NCI-H2029 treated with DMSO at 0.1 percent for 48 hours (cell line): ENCODE measurements at places on chromosomes 6 and 20.

GRCh38 chr20:7770578-7770977, 169.7 kb downstream of the HAO1 start:
- peak; percentile 65 for DNase-seq

GRCh38 chr6:11380969-11381744, 148.7 kb upstream of the NEDD9 start:
- DNase-seq: no peak

DNA sequence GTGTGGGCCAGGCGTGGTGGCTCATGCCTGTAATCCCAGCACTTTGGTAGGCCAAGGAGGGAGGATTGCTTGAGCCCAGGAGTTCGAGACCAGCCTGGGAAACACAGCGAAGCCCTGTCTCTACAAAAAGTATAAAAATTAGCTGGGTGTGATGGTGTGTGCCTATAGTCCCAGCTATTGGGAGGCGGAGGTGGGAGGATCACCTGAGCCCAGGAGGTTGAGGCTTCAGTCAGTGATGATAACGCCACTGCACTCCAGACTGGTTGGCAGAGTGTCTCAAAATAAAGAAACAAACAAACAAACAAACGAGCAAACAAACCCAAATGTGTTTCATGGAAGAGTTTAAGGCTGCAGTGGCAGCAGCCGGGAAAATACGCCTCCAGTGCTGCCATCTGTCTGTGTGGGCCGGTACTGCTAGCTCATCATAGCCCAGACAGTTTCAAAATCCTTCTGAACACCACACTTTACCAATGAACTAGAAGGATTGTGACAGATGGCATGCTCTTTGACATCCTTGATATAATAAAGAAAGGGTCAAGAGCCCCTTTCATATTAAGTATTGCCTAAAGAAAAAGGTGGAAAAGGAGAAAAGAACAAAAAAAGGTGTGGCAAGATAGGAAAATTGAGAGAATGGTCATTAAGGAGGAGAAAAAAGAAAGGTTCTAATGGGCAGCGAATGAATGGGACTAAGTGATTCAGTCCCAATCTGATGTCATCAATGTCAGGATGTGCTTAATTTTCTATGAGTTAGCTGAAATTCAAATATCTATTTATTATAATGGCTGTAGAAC, 298.6 kb downstream of the SYNE1 start:
- no peak for DNase-seq

GRCh38 chr6:25058941-25059340, 123.2 kb upstream of the RIPOR2 start:
- no peak for DNase-seq

- DNase-seq: no peak
Observed at GRCh38 chr20:37657924-37658804, 35.7 kb upstream of the CTNNBL1 start.

DNA sequence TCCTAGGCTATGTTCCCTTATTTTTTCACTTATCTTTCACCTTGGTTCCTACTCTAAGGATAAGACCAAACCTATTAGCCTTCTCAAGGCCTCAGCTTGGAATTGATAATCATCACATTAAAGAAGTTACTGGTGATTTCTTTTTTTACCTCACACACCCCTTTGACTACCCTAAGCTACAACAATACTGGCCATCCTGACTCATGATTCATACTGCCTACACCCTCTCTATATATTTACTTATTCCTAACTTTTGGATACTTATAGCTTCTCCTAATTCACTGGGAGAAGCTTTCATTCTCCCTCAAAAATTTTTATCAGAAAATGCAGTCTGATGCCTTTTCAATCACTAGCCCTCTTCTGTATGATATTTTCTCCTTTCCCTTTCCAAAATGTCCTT, 256.1 kb downstream of the TBX18 start:
- DNase-seq: no peak

GRCh38 chr20:50118203-50118602, 5.3 kb upstream of the UBE2V1 start:
- no peak for DNase-seq

DNA sequence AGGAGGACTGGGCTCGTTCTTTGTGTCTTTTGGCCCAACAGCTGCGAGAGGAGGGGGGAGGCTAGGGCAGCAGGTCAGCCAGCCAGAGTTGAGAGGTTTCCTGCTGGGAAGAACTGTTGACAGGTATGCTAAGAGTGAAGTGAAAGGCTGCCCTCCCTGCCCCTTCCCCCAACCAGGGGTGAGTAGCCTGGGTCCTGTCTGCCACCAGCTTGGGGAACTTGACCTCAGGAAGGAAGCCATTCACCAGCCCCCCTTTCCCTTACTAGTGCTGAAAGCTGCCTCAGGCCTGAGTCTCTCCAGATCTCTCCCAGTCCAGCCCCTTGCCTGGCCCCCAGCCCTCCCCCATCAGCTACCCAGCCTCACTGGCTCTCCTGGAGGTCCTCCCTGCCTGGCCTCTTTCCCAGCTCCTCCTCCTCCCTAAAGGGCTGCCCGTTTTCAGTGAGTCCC, 20.7 kb upstream of the ZNF76 start:
- no peak for DNase-seq

GRCh38 chr20:36544134-36545018, 3.1 kb downstream of the MYL9 start:
- DNase-seq: peak; percentile 89

GRCh38 chr6:11207199-11207968, 25.1 kb downstream of the NEDD9 start:
- no peak for DNase-seq

DNA sequence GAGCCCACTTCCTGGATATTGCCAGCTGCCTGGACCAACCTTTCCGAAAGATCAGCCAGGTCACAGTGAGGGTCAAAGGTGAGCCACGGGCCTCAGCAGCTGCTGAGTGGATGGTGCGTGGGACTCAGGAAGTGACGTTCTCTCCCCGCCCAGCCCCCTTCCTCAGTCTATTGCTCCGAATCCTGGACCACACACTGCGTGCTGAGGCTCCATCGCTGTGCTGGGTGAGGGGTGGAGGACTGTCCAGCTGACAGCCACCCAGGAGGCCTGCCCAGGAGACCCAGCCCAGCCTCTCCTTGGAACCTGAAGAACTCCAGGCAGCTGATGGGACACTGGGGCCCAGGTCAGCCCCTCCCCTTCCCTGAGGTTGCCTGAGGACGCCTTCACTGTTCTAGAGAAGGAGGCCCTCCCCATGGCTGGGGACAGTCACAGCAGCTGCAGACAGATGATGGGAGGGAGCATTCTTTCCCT, 94.4 kb upstream of the CD93 start:
- no peak for DNase-seq

DNA sequence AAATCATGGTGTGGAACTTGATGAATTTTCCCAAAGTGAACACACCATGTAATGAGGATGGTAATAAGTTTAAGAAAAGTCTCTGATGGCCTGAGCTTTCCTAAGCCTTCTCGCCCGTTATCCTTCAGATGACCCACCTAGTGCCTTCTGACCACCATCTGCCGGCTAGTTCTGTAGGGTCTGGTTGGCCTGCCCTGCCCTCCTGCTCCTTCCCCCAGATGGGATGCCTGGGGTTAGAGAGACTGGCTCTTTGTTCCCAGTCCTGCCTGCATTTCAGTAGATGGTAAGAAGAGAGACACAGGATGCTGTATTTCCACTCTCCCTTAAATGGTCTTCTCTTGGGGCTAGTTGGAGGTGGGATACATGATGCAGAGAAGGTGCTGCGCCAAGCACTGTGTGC, 43.0 kb downstream of the TIAM2 start:
- DNase-seq: no peak

DNA sequence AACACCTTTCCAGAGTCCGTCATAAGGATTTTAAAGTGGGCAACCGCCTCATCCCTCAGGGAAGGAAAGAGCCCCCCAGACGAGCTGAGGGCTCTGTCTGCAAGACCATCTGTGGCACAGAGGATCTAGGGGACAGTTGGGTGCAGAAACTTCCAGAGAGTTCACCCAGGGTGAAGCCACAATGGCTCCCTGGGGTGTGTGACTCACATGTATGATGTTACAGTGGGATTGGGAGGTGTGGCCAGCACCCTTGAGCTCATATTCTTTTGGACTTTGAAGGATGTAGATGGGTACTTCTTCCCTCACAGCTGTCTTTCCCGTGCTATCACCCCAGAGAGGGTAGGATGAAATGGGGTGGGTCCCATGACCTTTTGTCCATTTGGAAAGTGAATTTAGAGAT, 95.5 kb downstream of the NCR2 start:
- no peak for DNase-seq

DNA sequence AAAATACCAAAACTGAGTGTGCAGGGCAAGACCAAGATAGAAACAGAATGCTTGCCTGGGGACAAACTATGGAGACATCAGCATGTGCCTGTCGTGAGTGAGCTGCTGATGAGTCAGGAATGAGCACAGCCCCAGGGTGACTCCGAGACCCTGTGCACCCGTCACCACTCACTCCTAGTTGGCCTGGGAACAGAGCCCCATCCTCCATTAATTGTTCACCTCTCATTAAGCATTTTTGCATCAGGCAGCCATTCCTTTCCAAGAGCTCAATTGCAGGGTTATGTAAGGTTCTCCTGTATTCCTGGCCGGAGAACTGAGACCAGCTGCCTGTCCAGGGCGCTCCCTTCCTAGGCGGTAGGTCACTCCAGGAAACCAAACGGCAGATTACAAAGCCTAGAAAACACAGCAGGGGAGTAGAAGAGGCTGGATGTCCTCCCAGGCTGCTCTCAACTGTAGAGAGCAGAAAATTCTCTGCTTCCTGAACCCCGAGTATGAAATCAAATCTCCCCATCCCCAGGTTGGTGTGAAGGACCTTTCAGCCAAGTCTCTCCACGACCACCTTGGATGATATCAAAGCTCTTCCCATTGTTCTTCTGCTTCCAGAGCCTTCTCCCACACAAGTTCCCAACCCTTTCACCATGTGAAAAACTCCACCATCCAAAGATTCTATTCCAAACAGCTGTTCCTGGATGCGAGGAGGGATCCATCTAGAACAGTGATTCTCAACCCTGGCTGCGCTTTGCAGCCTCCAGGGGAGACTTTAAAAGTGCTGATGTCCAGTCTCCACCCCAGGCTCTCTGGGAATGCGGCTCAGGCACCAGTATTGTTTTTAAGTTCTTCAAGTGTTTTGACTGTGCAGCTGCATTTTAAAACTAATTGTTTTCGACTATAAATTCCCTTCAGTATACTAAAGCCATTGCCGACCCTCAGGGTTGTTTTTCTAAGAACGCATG, 532.6 kb upstream of the JARID2 start:
- no peak for DNase-seq

GRCh38 chr6:8888468-8888867, 453.1 kb upstream of the SLC35B3 start:
- DNase-seq: no peak

- DNase-seq: no peak
Observed at GRCh38 chr6:84417260-84417659, 189.8 kb upstream of the CEP162 start.

DNA sequence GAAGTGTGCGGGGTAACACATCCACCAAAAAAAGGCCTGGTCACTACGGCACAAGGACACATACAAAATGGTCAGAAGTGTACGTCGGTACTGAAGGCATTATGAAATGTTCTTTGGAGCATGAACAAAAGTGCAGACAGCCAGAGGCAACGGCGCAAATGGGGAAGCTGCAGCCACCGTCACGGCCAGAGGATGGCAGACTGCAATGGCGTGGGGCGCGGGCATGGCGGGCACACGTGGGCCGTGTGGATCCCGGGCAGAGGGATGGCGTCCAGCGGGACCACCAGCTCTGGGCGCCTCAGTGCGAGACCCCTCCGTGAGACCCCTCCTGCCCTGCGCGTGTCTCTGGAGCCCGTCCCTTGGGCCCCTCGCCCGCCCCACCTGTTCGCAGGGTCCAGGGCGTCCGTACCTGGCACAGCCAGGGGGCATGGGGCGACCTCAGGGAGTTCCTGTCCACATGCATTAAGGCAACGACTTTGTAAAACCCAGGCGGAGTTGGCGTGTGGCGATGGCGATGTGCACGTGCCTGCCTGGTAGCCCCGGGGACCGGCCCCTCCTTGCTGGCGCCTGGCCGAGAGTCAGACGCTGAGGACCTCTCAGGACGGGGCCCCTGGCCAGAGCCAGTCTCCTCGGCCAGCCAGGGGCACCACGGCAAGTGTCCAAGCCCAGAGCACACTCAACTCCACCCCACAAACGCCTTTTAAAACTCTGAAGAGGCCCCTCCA, 39.5 kb upstream of the CHRNA4 start:
- no peak for DNase-seq

DNA sequence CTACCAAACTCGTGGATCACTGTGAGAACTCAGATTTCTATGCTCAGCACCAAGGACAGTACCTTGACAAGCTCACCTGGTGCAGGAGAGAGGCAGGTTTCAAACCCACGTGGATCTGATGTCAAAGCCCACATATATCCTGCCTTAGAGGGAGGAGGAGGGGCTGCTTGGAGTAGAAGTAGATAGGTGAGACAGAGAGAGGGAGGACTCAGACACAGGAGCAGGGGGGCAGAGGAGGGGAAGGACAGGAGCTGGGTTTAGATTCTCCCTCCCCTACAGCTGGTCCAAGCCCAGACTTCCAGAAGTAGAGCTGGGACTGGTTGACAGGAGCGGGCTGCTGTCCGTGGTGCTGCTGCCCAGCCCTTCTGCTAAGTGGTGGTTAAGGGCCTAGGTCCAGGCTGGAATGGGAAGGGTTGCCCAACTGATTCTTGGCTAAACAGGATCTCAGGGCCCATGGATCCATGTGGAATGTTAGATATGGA, 77.5 kb downstream of the CDH22 start:
- no peak for DNase-seq
